ENCODE measurements at places on chromosomes 3 and 15.

DNA sequence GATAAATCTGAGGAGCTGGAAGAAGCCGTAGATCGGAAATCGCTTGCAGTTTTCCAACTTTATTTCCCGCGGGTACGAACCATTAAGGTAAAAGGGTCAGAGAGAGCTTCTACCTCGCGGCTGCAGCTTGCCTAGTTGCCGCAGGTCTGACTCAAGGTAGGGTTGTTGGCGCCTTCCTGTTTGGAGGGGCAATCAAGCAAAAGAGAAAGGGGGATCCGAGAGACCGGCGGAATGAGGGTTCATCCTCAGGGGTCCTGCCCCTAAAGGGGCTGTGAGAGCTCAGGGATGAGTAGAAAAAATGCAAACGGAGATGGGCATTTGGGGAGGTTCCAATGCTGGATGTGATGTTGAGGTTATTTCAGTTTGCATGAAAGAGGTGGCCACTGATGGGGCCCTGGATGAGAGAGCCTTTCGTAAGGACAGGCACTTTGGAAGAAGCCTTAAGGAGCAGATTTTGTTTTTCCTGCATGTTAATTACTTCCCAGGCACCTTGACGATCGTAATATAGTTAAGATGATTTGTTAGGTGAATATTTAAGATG lies 265.4 kb downstream of the CGGBP1 start:
- DNase-seq, result no peak

GRCh38 chr3:110101361-110101760 lies 764.0 kb upstream of the DPPA4 start:
- no peak for DNase-seq

DNA sequence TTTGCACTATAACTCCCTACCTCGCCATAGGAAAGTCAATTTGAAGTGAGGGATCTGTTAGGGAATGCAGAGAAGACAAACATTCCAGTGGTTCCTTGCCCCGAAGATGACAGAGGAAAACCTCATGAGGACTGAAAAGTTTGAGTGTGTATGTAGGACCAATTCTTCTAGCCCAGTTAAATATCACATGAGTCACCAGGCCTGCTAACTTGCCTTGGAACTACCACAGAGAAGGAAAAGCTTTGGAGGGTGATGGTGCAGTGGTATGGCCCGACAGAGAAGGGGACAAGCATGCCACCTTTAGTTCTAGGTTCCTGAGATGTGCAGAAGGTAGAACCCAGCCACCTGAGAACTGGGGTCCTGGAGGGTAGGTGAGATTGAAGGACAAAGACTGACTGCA lies 2.6 kb upstream of the UPK1B start:
- no peak for DNase-seq

DNA sequence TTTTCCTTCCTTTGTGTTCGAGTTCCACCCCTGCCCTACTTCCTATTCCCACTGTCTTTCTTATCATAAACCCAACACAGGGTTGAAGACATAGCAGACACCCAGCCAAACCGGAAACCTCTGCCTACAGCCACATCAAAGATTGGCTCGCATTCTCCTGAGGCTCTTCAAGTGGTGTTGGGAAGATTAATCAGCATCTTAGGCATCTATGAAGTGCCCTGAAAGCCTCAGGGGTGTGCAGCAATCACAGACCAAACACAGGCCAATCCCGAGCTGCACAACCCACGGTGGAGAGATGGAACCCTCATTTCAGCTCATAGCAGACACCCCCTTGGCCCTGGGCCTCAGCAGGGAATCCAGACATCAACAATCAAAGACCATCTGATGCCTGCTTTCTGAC lies 255.9 kb downstream of the XXYLT1 start:
- DNase-seq, result no peak

DNA sequence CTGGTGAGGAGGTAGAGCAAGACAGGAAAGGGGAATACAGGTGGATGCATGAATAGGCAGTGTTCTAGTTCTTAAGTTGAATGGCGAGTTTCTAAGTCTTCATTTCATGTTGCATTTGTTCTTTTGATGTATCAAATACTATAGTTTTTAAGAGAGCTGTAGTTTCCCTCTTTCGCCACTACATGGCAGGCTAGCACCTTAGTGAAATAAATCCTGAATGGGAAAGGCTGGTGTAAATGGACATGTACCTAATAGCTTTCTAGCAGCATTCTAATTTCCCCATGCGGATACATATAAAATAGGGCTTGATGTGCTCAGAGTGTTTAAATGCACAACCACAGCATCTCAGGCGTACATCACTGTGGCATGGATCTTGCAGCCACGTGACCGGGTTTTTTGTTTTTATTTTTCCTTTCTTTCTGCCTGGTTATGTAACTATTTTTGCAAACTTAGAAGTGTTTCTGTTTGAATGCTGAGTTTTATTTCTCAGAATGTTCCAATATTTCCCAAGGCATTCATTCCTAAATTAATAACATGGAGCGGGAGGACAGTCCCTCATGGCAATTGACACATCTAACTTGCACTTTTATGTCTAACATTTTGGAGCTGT lies 23.5 kb upstream of the CLN6 start:
- DNase-seq, result peak; percentile 60

Measured in CD4-positive, alpha-beta T cell treated with Interleukin-15 for 4 hours (primary cell).